CD4-positive, alpha-beta T cell treated with Interferon gamma for 1 hour (primary cell): ENCODE measurements at places on chromosomes 2 and 18.

- DNase-seq: no peak
Measured at GRCh38 chr18:48703418-48703817, 164.6 kb downstream of the CTIF start.

DNA sequence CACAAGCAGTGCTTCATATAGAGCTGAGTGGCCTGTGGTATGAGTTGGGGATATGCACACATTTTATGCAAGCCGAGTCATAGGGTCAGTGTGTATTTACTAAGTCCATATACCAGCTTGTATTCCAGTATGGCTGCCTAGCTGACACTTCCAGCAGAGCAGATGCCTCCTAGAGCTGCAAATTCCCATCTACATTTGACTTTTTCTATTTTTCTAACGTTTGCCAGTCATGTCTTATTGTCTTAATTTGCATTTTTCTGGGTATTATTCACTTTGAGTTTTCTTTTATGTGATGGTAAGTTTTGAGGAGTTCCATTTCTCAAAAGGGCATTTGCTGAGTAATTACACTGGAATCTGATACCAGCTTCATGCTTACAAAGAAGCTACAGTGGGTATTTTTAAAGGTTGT, 334.5 kb upstream of the CDH2 start:
- DNase-seq: no peak

DNA sequence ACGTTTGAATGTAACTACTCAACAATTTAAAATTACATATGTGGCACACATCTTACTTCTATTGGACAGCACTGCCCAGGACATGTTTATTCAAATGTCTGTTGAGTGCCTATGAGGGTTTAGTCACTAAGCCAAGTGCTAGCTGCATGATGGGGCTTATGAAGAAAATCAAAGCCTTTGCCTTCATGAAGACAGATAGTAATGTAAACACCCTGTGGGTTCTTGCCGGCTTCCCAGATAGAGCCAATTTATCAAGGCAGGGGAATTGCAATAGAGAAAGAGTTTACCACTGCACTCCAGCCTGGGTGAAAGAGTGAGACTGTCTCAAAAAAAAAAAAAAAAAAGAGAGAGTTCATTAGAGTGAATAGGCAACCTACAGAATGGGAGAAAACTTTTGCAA, 43.7 kb upstream of the NEB start:
- DNase-seq: no peak

DNA sequence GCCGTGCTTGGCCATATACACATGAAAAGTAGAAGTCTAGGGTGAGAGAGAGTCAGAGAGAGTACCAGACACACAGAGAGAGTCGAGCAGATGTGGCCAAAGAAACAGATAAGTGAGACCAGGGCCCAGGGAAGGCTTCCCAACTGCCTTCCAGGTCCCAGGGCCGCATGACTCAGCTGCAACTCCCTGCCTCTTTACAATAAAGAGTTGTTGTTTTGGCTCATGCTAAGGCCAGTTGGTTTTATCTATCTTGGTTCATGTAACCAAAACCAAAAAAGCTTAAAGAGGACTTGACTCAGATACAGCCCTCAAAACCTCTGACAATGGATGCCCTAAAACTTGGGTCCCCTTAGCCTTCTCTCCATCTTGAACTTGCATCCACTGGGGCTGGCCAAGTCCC, 36.9 kb downstream of the REEP1 start:
- DNase-seq: no peak

- DNase-seq: no peak
Measured at GRCh38 chr2:201984800-201985525, 48.7 kb upstream of the FZD7 start.

DNA sequence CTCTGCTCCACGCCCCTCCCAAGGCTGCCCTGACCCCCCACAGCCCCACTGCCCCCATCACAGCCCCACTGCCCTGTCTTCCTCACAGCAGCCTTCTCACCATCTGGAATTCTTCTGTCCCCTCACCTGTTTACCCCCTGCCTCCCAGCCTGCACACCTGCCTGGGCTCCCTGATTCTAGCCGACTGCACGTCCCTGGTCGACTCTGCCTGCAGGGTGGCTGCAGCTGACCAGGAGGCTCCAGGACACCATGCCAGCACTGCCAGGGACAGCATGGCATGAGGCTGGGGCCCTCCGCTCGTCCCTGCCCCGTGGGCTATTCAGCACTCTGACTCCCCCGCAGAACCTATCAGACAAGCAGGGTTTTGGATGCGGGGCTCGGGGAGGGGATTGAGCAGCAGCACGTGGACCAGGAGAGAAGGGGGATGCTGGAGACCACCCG, 254.1 kb downstream of the HDAC4 start:
- no peak for DNase-seq

GRCh38 chr2:58055033-58055786, 8.6 kb downstream of the VRK2 start:
- no peak for DNase-seq

DNA sequence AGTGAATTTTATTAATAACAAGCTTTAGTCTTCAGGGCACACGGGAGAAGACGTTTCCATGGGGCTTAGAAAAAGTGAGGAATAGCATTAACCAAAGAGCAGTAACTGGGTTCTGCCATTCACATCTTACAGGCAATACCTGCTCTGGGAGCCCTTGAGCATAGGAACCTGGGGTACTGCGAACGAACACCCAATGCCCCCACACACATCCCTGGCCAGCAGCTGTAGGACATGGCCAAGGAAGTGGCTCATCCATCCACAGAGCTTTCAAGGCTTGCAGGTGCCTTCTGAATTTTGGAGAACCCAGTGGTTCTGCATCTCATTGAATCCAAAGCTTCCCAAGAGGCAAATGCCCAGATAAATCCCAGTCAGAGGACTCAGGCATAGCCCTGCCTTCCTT, 152.2 kb downstream of the MYT1L start:
- DNase-seq: no peak
